Ascending aorta (tissue), 2 donors: ENCODE measurements at places on chromosomes 5 and 9. TPM values are rescaled to one million over a fixed set of nuclear protein-coding genes. Genes with fewer than 3 reads are reported as not detected.

The SPARC gene
- 935 TPM for total RNA-seq

The PCDHA1 gene
- total RNA-seq: not detected

- no peaks in the 10 kb centered on the region for H3K27me3 ChIP-seq
- no peak overlapping the region for H3K4me3 ChIP-seq
- H3K36me3 ChIP-seq: no peaks in the 10 kb centered on the region
- H3K4me1 ChIP-seq: no peaks in the 10 kb centered on the region
Measured at GRCh38 chr5:127931396-127931795, 152.2 kb upstream of the SLC12A2 start.

GRCh38 chr5:156589104-156589945, 260.8 kb upstream of the PPP1R2B start:
- no peak for DNase-seq
- no peak overlapping the region for H3K4me3 ChIP-seq
- H3K27ac ChIP-seq: no peak overlapping the region

DNA sequence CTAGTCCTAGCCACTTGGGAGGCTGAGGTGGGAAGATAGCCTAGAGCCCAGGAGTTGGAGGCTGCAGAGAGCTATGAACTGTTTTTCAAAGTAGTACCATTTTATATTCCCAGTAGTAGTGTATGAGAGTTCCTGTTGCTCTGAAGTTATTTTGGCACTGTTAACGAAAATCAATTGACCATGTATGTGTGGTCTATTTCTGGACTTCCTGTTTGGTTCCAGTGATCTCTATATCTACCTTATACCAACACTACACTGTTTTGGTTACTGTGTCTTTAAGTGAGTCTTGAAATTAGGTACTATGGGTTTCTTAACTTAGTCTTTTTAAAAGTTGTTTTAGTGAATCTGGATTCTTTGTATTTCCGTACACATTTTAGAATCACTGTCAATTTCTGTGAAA, 13.6 kb downstream of the SLF1 start:
- no peak for DNase-seq
- H3K27me3 ChIP-seq: no peaks in the 10 kb centered on the region
- H3K36me3 ChIP-seq: peaks cover 19% of the 10 kb centered on the region
- no peak overlapping the region for H3K27ac ChIP-seq
- H3K4me1 ChIP-seq: no peaks in the 10 kb centered on the region
- H3K4me3 ChIP-seq: no peak overlapping the region

DNA sequence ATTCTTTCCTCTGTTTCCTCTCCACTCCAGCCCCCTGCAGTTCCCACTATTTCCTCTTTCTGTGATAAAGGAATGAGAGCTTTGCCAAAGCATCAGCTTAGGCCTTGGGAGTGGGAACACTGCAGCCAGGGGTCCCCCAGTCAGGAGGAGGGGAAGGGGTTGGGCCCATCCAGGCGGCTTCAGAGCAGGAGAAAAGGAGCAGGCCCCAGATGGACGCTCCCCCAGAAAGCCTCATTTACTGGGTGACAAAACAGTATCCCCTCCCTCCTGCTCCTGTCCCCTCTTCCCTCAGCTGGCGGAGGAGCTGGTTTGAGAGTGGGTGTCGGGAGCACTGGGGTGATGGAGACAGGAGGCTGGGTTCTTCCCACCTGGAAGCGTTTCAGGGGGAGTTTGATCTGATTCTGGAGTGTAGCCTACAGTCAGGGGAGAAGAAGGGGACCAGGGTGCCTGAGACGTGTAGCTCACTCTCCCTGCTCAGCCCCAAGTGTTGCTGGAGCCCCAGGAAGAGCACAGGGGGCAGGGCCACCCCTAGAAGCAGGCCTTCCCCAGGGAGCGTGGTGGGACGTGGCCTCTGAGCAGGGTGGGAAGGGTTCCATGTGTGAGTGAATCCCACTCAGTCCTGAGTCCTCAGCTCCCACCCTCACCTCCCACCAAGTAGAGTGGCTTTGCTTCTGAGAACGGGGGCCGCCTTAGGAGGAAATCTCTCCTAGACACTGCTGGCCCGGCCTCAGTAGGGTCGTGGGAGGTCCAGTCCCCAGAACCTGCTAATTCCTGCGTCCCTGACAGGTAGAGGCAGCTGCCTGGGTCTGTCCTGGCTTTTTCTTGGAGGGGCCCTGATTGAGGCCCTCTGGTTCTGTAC, 173.1 kb downstream of the CACNA1B start:
- H3K27ac ChIP-seq: no peak overlapping the region
- no peaks in the 10 kb centered on the region for H3K36me3 ChIP-seq
- H3K27me3 ChIP-seq: no peaks in the 10 kb centered on the region
